Activated T-cell treated with anti-CD3 and anti-CD28 coated beads for 48 hours (primary cell): ENCODE measurements at places on chromosomes 2 and 18.

DNA sequence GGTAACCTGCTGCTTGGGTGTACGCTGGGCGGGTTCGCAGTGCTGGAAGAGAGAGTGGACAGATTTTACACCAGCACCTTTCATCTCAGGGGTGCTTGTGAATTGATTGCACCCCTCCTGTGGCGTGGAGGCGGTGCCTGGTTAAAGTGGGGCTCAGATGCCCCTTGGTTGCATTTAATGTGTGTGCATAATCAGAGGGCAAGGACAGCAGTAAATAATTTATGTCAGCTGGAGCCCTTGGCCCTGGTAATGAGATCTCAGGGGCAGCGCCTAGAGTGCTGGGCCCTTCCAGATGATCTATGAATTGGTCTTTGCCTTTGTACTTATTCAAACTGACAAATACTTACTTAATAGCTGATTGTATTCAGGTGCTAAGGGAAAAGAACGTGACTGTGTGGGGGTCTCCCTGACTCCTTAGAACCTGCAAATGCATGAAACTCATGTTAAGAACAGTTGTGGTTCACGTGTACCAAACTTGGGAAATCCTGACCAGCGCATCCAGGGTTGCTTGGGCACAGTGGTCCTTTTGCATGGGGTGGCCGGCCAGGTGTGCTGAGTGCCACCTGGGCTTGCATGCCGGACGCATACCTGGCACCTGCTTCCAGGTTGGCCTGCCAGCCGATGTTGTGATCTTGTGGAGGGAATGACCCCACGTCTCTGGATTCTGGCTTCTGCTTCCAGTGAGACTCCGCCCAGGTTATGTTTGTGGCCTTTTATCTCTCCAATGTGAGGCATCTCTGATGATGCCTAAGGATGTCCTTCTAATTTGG is 118.5 kb downstream of the AGAP1 start:
- no peak for DNase-seq

DNA sequence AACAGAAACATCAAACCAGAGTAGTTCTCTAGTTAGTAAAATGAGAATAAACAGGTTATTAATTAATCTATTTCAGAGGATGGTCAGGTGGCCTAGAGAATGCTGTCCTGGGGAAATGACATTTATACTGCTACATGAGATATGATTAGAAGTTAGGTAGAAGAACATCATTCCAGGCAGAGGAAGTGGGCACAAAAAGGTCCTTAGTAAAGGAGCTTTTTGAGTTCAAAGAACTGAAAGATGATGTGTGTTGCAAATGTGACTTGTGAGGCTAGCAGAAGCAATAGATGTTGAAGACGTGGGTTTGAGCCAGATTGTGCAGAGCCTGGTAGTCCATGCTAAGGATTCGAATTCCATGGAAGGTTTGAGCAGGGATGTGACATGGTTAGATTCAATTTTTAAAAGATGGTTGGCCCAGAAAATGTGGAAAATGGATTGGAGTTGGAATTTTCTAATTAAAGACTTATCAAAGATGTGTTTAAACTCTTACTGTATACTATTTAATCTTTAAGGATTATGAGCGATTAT is 34.2 kb downstream of the RAB10 start:
- DNase-seq, result no peak

- DNase-seq, result no peak
Observed at GRCh38 chr2:155250800-155251199, 552.3 kb downstream of the KCNJ3 start.

DNA sequence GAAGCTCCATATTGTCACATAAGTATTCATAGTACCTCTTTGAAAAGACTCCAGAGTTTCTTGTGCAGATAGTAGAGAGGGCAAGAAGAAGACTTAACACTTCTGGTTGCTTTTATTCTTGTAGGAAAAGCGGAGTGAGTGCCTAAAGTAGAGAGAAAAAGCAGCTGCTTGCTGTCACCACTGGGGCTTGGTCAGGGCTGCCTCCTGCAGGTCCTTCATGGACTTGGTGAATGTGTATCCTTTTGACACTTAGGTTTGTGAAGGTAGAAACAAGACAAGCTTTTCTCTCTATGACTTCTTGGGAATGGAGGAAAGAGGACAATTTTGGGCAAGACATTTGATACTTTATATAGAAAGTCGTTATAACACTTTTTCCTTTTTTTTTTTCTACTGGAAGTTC is 312.8 kb upstream of the FANCL start:
- no peak for DNase-seq

GRCh38 chr2:203880557-203881125 is 13.1 kb downstream of the CTLA4 start:
- no peak for DNase-seq

DNA sequence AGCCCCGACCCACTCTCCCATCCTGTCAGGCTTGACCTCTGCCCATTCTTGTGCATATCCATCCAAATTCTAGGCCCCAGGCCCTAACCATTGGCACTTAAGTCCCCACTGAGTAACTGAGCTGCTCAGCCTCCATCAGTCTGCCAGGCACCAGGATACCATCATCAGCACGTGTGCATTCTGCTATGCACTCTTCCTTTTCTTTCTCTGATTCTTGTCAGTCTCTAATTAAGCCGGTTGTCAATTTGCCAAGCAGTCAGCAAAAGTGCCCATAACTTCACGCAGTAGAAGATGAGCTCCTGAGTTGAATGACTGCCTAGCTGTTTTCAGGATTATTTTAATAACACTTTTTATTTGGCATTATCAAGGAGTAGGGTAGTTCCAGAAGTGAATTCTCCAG is 107.2 kb downstream of the FEZ2 start:
- no peak for DNase-seq

DNA sequence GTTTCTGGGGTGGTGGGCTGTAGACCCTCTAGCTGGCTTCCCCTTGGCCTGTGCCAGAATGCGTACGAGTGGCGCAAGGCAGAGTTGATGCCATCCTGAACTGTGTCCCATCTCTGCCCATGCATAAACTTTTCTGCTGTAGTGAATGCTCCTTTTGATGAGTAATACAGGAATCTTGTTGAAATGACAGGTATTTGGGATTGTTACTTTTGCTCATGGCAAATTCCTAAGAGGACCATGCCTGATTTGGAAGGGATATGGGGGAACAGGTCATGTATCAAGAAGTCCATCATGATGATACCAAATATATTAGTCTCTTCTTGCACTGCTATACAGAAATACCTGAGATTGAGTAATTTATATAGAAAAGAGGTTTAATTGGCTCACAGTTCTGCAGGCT is 648.0 kb downstream of the SLC4A3 start:
- no peak for DNase-seq

GRCh38 chr2:121362774-121363173 is 77.8 kb upstream of the TFCP2L1 start:
- DNase-seq, result no peak

DNA sequence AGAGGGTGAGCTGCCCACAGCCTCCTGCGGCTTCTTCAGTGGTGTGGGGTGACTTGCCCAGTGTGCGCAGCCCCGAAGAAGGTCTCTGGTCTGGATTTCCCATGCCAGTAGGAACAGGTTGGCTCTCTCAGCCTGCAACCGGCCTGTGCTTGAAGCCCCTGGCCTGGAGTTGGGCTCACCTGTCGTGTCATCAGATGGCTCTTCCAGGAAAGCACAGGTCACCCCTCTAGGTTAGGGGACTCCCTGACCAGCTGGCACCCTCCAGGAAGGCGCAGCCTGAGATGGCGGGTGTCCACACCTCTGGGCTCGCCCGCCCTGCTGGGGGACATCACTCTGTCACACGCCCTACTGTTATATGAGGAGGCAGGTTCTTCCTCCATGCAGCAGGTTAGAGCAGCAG is 179.8 kb downstream of the SEPTIN10 start:
- no peak for DNase-seq

DNA sequence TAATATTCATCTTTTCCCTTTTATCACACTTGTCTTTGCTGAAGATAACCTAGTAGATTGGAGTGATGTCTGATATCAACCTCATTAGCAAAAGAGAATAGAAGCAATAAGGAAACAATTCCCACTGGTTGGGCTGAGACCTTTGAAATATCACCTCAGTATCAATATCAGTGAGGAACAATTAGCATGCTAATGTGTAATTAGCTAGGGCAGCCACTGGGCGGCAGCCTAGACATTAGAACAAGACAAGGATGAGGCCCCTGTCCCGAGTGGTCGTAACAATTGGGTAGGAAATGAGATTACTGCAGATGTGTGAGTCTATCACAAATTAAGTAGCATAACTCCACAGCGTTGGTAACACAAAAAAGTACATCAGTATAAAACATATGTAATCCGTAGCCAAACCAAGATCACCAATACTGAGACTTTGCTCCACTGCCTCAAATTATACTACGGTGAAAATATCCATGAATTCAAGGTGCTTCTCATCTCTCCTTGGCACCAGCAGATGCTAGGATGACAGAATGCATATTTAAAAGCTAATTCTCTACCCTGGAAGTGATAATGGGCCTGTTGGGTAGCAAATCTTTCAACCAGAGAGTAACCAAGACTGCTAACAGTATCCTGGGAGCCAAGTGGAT is 99.1 kb downstream of the ALPK2 start:
- DNase-seq, result peak; percentile 53
